ENCODE measurements at places on chromosomes 16 and 17.

DNA sequence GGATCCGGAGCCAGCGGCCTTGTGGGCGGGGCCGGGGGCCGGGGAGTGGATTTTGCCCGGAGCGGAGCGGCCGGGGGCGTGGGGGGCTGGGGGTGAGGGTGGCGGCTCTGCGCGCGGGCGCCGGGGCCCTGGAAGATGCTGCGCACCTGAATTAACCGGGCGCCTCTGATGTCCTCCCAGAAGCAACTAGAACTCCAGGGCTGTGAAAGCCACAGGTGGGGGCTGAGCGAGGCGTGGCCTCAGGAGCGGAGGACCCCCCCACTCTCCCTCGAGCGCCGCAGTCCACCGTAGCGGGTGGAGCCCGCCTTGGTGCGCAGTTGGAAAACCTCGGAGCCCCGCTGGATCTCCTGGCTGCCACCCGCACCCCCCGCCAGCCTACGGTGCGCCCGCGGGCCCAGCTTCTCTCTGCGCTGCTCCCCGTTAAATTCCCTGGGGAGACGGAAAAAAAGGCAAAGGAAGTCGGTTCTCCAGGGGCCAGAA, 549 bp downstream of the SLC26A11 start:
- no peak for DNase-seq

GRCh38 chr16:68475071-68475470, 26.8 kb upstream of the SMPD3 start:
- no peak for DNase-seq

- peak; percentile 37 for DNase-seq
Observed at GRCh38 chr16:84593825-84594724, 23.8 kb downstream of the COTL1 start.

GRCh38 chr16:80273635-80274538, 266.9 kb upstream of the DYNLRB2 start:
- no peak for DNase-seq

GRCh38 chr17:81197831-81198490, 24.8 kb downstream of the CEP131 start:
- DNase-seq: no peak

DNA sequence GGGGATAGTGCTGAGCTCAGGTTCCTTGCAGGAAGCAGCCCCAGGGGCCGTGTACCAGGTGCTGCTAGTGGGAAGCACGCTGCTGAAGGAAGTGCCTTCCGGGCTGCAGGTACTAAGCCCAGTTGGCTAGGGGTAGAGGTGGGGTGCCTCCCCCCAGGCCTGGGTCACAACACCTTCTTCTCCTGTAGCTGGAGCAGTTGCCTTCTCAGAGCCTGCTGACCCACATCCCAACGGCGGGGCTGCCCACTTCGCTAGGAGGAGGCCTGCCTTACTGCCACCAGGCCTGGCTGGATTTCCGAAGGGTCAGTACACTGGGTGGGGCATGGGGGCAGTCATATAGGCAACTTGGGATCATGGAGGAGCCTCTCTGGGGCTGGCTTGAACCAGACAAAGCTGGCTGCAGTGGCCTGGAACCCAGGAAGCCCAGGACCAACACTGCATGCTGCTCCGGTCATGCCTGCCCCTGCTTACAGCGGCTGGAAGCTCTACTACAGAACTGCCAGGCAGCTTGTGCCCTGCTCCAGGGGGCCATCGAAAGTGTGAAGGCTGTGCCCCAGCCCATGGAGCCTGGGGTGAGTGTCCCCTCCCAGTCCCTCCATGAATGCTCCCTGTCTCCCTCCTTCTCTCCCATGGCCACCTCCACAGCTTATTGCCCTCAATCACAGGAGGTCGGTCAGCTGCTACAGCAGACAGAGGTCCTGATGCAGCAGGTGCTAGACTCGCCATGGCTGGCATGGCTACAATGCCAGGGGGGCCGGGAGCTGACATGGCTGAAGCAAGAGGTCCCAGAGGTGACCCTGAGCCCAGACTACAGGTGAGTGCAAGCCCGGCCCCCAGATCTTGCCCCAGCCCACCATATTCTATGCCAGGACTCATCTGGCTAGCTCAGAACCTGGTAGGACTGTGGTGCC, 2.5 kb downstream of the PLEKHG4 start:
- DNase-seq: no peak

DNA sequence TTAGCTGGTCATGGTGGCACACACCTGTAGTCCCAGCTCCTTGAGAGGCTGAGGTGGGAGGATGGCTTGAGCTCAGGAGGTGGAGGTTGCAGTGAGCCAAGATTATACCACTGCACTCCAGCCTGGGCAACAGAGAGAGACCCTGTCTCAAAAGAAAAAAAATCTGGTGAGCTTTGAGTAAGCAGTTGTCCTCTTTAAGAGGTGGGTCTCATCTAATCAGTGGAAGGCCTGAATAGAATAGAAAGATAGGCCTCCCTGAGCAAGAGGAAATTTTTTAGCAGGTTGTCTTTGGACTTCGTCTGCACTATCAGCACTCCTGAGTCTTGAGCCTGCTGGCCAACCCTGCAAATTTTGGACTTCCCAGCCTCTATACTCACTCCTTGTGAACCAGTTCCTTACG, 266.0 kb upstream of the ZFHX3 start:
- no peak for DNase-seq

DNA sequence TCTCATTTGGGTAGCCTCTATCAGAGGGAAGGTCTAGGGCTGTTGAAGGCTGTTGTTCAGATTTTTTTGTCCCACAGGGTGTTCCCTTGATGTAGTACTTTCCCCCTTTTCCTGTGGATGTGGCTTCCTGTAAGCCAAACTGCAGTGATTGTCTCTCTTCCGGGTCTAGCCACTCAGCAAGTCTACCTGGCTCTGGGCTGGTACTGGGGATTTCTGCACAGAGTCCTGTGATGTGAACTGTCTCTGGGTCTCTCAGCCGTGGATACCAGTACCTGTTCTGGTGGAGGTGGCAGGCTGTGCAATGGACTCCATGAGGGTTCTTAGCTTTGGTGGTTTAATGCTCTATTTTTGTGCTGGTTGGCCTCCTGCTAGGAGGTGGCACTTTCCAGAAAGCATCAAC, 23.3 kb upstream of the CCR7 start:
- DNase-seq: no peak

DNA sequence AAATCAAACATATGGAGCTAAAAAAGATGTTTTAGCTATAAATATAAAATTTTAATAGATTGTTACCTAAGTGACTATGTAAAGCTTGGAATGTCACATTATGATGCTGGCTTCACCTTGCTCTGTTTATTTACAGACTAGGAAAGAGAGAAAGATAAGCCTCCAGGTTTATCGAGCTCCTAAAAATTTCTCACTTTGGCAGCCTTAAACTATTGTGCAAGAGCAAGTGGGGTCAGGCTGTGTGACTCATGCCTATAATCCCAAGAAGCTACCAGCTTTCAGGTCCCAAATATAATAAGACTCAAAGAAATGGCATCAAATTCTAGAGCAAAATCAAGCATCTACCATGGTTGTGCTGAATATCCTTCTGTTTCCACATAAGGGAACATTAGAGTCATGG, 34.3 kb upstream of the PRSS54 start:
- DNase-seq: no peak

DNA sequence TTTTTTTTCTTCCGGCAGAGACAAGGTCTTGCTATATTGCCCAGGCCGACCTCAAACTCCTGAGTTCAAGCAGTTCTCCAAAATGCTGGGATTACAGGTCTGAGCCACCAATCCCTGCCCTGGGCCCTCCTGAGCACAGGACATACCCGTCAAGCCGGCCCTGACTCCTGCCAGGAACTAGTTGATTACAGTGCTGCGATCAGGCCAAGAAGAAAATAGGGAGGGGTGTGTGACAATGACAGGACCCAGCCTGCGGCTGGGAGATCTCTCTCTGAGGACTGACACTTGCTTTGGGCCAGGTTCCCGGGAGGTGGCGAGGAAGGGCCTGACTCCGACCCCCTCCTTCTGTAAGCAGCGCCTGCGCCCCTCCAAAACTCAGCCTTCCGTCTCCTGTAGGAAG, 276.6 kb downstream of the MRTFB start:
- no peak for DNase-seq

DNA sequence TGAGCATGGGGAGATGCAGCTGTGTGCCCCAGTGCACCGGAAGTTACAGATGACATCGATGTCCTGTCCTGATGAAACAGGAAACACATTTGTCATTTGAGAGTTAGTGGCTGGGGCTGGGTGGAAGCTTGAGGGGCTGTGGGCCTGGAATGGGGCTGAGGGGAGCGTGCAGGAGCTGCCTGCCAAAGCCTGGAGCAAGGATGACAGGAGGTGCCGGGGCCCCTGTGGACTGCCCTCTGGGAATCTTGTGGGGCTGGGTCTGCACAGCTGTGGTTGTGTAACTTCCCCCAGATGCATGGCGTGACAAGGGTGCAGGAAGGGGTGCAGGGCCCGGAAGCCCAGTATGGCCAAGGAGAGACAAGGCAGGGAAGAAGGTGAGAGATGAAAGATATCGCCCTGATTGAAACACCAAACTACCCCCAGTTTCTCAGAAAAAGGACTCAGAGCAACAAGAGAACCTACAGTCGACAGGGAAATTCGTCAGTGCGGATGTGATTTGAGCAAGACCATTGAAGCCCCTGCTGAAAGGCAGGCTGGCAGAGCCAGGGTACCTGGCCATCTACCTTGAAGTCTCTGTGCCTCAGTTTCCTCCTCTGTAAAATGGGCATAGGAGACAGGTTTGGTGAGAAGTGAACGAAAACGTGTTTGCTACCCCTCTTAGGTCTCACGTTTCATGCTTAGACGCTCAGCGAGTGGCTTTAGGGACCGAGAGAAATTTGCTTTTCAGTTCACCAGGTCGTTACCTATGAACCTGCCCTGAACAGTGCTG, 8.8 kb downstream of the MMP25 start:
- no peak for DNase-seq
